Panc1 (cell line): ENCODE measurements at places on chromosomes 12 and 14.

- no peak for DNase-seq
Observed at GRCh38 chr12:97151481-97151880, 244.4 kb downstream of the NEDD1 start.

DNA sequence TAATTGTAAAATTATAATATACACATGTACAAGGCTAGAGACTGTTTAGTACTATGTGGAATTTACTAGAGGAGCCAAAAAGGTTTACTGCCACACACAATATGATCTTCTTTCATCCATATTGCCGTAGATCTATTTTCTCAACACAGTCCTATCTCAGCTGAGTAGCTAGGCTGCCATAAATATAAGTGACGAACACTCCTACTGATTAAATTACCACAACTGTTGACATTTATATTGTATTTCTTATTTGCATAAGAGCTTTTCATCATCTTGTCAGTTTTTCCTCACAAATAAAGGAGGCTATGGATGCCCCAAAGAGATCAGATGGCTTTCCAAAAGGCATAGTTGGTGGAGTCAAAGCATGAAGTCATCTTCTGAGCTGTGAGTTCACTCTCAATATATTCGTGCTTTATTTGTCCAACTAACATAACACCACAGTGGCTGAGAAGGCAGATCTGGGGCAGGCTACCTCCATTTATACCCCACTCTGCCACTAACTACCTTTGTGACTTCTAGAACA lies 78.6 kb downstream of the CCDC59 start:
- no peak for DNase-seq

DNA sequence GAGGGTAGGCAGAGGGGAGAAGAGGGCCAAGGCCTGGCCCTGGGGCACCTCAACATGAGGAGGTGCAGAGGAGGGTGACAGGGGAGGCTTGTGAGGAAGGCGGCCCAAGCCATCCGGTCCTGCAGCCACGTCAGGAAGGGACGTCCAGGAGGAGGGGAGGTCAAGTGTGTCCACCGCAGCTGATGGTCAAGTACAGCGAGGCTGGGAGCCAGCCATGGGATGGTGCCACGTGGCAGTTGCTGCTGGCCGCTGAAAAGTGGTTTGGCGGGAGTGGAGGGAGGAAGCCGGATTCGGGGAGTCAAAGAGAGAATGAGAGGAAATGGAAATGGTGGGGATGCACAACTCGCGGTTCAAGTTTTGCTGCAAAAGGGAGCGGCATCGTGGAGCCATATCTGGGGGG lies 41.2 kb downstream of the PRIMA1 start:
- no peak for DNase-seq

DNA sequence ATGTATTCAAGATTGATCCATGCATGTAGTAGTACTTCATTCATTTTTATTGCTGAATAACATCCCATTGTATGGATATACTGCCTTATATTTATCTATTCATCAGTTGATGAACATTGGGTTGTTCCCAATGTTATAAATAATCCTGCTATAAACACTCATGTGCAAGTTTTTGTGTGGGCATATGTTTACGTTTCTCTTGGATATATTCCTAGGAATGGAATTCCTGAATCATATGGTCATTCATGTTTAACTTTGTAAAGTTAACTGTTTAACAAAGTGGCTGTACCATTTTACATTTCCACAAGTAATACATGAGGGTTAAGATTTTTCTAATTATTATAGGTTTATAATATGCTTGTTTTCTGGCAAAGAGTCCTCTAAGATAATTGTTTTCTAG lies 1568.2 kb upstream of the SEL1L start:
- no peak for DNase-seq

DNA sequence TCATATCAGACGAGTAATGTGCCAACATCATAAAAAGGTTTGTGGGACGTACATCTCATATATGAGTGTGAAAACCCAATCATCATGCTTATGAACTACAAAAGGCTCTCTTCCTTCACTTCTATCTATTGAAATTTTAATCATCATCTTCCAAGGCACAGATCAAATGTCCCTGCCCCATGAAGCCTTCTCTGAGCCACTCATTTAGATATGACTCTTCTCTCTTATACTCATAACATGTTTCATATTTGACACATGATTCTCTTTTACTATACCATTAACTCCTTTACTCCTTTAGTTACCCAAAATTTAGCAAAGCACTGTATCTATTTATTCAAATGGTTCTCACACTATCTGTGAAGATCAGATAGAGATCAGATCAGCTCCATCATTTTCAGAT lies 22.2 kb downstream of the RALGAPA1 start:
- DNase-seq: no peak

DNA sequence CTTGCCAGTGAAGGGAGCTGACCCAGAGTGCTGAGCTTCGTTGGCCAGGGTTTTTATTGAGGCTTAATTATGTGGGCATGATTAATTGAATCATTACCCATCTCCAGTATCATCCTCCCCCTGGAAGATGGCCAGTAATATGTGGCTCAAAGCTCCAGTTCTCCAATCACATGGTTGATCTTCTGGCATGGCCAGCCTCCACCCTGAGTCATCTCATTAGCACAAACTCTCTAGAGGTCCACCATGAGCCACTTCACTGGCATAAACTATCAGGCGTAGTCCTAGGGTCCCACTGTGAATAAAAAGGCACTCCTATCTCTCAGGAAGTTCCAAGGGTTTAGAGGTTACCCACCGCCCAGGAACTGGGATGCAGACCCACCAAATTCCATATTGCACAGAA lies 135.0 kb downstream of the ANO6 start:
- no peak for DNase-seq

DNA sequence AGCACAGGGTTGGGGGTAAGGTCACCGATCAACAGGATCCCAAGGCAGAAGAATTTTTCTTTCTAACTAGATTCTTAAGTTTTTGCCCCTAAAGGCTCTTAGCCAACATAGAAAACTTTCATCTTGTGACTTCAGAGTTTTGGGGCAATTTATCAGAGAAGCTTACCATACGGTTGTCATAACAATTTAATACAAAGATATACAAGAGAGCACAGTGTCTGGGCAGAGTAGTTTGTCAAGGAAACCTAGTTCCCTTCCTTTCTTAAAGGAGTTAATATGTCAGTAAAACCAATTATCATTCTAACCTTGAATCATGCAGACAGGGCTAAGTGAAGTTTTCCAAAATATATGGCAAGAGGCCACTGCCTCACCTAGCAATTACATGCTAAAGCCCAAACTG lies 18.4 kb downstream of the NR2C1 start:
- no peak for DNase-seq

GRCh38 chr12:46699986-46700385 lies 125.8 kb downstream of the SLC38A4 start:
- DNase-seq: no peak

- DNase-seq: no peak
Observed at GRCh38 chr14:58690801-58691516, 53.2 kb downstream of the DACT1 start.

GRCh38 chr14:90742729-90743128 lies 73.5 kb downstream of the TTC7B start:
- DNase-seq: no peak

- no peak for DNase-seq
Observed at GRCh38 chr14:76936483-76936882, 92.0 kb downstream of the IRF2BPL start.

- no peak for DNase-seq
Observed at GRCh38 chr14:24066496-24067132, 4.7 kb upstream of the CPNE6 start.

DNA sequence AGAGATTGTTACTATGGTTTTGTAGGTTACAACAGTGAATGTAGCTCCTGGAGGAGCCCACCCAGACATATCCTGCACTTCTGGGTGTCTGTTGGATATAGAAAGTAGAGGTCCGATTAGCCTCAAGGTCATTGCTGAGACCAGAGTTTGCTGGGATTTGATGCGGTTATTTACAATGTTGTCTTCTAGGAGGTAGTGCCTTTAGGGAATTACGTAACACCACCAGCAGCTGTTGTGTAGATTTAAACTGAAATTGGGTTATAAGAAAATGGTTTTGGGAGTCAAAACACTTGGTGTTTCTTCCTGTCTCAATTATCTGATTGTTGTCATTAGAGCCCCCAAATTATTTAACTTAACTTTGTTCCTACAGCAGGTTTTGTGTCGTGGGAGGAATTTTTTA lies 225.3 kb upstream of the PELI2 start:
- no peak for DNase-seq

DNA sequence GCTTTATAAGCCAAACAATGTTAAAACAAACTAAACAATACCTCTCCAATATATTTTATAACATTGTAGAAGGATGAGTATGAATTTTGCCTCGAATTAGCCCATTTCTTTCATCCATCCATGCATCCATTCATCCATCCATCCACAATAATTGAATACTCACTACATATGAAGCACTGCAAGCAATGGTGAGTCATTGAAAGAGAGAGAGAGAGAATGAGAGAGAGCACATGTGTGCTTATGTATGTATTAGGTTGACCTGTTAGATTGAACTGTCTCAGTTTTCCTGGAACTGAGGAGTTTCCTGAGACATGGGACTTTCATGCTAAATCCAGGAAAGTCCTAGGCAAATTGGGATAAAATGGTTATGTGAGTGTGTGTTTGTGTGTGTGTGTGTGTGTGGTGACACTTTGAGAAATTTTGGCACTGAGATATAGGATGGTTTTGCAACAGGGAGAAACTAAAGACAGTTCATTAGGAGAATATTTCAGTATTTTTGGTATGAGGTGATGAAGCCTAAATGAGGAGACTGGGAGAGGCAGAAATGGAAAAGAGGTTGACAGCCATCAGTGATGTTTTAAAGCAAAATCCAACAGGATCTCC lies 98.4 kb downstream of the C12orf75 start:
- DNase-seq: no peak

DNA sequence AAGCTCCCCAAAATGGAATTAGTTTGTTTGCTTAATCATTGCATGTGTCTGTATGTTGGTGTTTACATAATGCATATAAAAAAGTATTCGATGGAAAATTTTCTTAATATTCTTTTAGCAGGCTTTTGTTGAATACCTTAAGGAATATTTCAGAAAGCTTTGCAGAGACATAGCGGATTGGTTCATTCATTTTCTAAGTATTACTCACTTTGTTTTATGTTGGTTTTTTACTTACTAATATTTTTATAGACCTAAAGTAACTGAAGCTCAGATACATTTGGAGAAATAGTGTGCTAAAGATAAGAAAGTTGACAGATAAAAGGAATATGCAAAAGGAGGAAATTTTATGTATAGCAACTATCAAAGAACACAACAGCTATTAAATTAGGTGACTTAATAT lies 191.0 kb downstream of the ERC1 start:
- DNase-seq: no peak

DNA sequence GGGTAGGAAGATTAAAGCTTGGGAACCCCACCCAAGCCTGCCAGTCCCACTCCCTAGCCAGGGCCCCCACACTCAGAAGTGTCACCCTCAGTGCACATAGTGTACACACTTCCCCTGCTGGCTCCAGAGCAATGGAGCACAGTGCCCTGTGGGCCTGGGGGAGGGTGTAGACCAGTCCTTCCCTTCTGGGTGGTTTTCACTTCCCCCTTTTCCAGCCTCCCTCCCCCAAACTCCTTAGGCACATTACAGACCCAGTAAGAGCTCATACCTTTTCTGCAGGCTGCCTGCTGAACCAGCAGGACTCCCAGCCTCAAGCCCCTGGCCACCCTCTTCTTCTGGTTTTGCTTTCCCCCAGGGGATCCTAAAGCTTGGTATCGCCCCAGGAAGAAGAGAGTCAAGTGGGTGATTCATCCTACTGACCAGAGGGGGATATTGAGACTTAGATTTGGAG lies at the start of gene ZNF385A:
Gene ZNF385A (minus strand): TSS at position 143 of the 451 bp plus-strand sequence. CDS start 219 bp downstream, outside the sequence.
- no peak for DNase-seq

- no peak for DNase-seq
Observed at GRCh38 chr14:95318399-95319311, 1.1 kb downstream of the CLMN start.

- DNase-seq: no peak
Observed at GRCh38 chr14:99035268-99035667, 236.7 kb downstream of the BCL11B start.

DNA sequence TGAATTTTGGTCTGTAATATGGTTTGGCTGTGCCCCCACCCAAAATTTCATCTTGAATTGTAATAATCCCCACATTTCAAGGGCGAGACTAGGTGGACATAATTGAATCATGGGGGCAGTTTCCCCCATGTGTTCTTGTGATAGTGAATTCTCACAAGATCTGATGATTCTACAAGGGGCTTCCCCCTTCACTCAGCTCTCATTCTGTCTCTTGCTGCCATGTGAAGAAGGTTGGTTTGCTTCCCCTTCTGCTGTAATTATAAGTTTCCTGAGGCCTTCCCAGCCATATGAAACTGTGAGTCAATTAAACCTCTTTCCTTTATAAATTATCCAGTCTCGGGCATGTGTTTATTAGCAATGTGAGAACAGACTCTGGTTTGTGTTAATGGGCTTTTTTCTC lies 5.9 kb downstream of the LRRC9 start:
- DNase-seq: no peak

- DNase-seq: no peak
Observed at GRCh38 chr14:102878174-102878969, 44.1 kb upstream of the AMN start.

DNA sequence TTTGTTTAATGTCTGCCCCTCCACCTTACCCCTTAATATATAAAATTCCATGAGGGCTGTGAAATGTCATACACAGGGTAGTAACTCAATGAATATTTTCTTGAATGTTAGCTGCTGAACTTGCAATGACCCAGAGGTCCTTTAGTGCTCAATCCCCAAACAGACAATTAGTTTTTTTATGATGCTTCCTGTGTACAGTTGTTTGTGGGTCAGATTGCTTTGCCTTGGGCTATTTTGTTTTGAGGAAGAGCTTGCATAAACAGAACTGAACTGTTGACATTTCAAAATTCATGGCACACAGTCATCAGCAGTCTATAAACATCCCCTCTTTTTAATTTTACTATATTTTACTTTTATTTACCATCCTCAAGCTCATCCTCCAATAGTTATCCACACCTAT lies 820.5 kb upstream of the SEL1L start:
- no peak for DNase-seq

- no peak for DNase-seq
Observed at GRCh38 chr14:67131691-67132090, 57.5 kb upstream of the GARIN2 start.

- DNase-seq: no peak
Observed at GRCh38 chr12:124392271-124392666, 97.4 kb downstream of the RFLNA start.
